Astrocyte (in vitro differentiated cells and primary cell): ENCODE measurements at places on chromosomes 2 and 18.

DNA sequence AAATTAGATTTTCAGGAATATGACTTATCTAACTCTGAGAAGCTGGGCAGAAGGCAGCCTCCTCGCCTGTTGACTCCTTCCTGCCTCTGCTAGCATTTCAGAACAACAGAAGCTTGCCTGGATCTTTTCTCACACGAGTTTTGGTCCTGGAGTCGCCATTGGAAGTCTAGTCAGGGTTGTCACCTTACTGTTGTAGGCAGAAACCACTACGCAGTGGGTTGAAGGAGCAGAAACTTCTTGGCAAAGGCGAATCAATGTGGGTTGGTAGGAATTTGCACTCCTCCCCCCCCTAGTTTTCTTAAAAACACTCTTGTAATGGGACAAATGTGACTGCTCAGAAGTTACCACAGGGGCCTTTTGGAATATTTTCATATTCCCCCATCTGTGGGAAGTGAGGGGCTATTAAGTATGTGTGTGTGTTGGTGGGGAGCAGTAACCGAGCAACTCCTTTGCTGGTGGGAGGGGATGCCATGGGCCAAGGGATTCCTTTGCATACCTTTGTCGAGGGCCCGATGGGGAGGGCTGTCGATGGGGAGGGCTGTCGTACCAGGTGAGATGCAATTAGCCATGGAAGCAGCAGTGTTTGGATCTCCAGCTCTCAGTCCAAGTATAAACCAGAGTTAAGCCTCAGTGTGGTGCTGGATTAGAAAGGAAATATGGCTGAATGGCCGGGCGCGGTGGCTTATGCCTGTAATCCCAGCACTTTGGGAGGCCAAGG is 117.4 kb downstream of the FMNL2 start:
- DNase-seq = peak; percentile 61

GRCh38 chr18:61860302-61860701 is 32.5 kb downstream of the RNF152 start:
- no peak for DNase-seq

DNA sequence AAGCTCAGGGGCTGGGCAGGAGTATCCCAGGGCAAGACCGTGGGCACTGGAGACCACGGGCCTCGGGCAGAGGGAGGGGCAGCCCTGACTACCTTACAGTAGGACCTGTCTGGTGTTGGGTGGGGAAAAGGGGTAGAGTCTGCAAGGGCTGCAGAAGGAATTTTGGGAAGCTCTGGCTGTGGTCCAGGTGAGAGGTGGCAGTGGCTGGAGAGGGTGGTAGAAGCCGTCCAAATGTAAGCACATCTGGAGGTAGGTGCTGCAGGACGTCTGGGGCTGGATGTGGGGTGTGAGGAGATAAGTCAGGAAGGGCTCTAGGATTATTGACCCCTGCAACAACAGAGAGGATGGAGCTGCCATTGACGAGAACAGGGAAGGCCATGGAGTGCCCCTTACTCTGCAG is 486.7 kb downstream of the EIPR1 start:
- DNase-seq = no peak

DNA sequence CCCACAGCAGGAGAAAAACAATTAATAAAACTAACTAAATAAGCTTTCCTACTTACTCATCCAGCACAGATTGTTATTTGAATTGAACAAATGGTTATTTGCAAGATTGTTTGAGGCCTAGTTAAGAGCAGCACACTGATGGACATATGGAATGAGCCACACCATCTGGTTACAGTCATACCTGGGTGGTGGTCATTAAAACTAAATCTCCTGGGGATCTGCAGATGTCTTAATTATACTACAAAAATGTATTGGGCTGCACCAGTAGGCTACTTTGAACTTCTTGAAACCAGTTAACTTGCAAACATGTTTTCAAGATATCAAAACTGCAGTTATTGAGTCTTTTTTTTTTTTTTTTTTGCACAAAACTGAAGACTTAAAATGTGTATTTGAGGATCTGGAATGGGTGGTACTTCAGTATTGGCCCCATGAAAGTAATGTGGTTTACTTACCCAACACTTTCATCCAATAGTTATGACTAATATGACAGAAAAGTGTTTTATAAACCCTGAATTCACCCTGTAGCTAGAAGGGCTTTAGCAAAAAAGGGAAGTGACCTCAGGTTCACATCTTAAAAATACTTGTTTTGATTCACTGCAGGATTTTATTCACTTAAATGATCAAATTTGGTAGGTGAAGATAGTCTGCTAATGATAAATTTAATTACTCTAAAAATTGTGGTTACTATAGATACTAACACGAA is 10.8 kb downstream of the AGFG1 start:
- no peak for DNase-seq

DNA sequence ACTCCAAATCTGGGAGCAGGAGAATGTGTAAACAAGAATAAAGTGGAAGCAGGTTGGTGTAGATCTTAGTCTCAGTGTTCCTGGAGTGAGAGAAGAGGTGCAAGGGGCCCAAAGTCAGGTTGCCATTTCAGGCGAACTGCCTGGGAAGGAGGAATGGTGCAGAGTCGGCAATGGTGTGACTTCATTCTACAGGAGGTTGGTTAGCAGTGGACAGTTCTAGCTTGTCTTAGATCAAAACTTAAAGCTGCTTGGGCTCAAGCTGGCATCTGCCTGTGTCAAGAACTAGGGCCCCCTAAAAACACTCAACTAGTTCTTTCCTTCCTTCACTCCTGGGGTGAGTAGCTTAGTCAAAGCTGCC is 3.5 kb downstream of the STK16 start:
- DNase-seq = no peak

DNA sequence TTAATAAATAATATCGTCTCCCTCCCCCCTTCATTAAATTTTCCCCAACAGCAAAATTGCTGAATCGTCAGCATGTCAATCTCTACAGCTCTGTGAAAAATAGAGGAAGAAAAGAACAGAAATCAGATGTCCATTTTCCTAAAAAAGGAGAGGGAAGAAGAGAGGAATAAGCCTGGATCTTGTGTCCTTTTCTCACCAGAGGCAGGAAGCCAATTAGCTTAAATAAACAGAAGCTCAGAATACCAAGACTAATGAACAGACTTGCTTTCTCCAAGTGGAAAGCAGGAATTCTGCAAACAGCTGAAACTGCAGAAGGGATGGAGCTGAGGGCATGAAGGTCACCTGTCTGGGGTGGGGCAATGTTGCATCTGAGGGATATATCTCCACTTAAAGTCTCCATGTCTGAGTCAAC is 265.7 kb downstream of the CCDC85A start:
- no peak for DNase-seq

- no peak for DNase-seq
These were observed 17.9 kb upstream of the IL18R1 start for GRCh38 chr2:102337481-102338386.

GRCh38 chr2:130376433-130377293 is 20.8 kb downstream of the PTPN18 start:
- no peak for DNase-seq

- no peak for DNase-seq
These were observed 30.9 kb upstream of the UBE2F start for GRCh38 chr2:237935740-237936452.

DNA sequence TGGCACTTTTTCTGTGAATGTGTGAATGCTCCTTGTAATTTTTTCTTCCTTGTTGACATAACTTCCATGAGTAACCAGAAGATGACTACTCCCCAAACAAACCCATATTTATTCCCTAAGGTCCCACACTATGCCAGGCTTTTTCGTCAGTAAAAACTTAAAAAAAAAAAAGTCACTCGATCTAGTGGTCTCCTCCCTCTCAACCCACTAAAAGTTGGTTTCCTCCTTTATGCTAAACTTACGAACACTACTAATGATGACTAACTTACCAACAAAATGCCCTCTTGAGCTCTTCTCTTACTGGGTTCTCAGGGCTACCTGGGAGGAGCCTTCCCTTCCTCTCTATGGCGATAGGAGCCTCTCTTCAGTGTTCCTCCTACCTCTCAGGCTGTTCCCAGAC is 18.2 kb downstream of the ACVR1 start:
- DNase-seq = no peak

GRCh38 chr2:38213619-38214167 is 137.7 kb upstream of the CYP1B1 start:
- DNase-seq = no peak

DNA sequence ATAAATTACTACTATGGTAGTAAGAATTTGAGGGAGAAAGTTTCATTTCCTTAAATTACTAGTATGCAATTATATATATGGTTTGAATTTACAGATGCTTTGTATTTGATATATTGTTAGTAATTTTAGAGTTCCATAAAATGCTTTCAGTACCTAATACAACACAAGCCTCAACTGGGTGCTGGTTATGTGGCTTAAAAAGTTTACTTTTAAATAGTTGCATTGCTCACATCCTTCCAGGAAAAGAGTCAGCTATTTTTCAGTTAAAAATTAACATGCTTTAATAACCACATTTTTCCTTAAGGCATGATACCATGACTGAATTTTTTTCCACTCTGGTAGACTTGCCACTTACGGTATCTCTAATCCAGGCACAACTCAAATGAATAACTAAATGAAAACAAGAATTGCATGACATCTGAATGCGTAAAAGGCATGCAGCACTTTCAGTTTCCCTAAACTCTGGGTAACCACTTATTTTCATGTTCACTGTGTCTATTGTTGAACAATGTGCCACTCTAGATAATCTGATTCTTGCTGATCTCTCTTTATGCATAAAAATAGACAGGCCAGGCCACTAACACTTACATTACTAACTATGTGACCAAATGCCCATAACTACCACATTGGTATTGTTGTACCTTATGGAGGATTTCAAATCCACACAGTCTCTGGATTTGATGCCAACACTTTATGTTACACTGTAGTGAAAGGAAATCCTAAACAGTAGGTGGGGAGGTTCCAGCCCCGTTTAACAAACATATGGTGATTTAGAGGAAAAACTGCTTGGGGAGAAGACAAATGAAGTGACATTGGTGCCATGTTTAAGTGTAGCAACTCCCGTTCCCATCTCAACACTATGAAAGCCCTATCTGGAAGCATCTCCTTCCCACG is 35.5 kb upstream of the SLC35F5 start:
- peak; percentile 38 for DNase-seq
